Cortex of kidney (tissue), 1 donor: ENCODE measurements at places on chromosomes 5 and 9.

GRCh38 chr9:96150324-96151227, 151.4 kb downstream of the HSD17B3 start:
- DNase-seq, result no peak

DNA sequence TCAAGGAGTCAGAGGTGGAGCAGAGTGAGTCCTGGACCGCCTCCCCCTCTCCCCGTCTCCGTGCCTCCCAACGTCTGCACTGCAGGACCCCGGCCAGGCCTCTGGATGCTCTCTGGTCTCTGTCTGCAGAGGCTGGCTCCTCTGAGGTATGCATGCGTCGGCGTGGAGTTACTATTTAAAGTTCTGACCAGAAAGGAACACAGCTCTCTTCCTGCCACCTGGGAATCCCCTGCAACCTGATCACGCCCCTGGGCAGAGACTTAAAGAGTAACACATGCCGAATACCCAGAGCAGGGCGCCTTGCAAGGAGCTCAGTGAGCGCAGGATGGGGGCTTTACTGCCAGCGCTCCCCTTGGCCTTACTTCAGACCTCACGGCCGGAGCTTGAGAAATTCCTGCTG, 16.0 kb downstream of the ANXA6 start:
- DNase-seq, result no peak

DNA sequence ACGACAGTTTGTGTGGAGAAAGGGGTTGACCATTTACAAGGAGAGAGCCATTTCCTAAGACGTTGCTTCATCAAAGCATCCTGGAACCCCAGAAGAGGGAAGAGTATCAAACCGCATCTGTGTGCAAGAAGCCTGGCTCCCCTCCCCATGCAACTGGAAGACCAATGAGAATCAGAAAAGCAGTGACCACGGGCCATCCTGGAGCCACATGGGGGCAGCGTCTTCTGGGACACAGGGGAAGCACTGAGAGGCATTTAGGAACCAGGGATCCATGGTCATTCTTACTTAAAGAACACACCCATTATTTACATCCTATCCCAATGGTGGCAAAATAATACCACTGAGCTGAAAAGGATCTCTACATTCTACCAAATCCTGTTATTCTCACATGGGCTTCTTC, 29.3 kb downstream of the SEMA5A start:
- DNase-seq, result no peak

DNA sequence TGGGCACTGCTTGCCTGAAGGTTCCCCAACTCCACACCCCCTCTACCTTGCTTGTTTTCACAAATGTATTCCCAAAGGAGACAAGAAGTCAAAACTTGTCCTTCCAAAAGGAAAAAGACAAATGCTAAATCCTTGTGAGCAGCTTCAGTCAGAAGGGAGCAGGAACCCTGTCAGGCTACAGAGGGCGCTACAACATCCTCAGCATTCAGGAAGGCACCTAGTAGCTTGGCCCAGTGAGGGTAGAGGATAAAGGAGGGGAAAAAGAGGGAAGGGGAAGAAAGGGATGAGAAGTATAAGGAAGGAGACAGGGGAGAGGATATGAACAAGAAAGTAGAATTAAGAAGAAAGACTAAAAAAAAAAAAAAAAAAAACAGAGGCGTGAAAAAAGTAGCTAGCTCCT, 97.5 kb downstream of the MLLT3 start:
- DNase-seq, result no peak

DNA sequence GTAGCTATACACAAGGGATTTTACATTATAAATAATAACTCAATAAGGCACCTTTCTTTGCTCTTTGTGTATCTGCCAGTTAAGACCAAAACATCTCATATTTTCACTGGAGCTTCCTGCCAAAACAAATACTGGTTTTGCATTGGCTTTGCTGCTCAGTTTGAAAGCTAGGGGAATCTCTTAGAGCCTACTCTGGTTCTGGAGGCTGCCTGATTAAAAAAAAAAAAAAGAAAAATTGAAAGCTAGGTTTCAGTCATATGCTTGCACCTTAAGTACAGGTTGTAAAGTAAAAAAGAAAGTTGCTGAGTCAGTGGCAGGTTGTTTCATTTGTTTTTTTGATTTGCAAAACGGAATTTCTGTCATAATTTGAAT, 2.3 kb downstream of the DENND4C start:
- DNase-seq, result no peak

DNA sequence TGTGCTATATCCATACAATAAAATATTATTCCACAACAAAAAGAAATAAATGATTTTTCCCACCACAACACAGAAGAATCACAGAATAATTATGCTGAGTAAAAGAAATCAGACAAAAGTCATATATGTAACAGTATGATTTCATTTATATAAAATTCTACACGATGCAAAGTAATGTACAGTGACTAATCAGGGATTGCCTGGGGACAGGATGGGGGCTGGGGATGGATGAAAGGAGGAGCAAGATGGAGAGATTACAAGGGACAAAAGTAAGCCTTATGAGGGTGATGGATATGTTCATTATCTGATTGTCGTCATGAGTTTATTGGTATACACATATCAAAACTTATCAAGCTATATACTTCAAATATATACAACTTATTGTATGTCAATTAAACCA, 154.0 kb downstream of the FBN2 start:
- DNase-seq, result no peak

GRCh38 chr5:102718819-102719218, 36.3 kb upstream of the PAM start:
- no peak for DNase-seq

- no peak for DNase-seq
Measured at GRCh38 chr9:90961375-90961774, 159.8 kb downstream of the SYK start.

DNA sequence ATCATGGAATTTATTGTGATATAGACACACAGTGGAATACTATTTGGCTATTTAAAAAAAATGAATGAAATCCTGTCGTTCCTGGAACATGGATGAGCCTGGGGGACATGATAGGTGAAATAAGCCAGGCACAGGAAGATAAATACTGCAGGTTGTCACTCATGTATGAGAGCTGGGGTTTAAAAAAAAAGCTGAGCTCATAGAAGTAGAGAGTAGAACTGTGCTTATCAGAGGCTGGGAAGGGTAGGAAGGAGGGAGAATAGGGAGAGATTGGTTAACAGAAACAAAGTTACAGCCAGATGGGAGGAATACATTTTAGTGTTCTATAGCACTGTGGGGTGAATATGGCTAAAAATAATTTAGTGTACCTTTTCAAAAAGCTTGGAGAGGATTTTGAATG, 200.6 kb upstream of the NR4A3 start:
- no peak for DNase-seq

DNA sequence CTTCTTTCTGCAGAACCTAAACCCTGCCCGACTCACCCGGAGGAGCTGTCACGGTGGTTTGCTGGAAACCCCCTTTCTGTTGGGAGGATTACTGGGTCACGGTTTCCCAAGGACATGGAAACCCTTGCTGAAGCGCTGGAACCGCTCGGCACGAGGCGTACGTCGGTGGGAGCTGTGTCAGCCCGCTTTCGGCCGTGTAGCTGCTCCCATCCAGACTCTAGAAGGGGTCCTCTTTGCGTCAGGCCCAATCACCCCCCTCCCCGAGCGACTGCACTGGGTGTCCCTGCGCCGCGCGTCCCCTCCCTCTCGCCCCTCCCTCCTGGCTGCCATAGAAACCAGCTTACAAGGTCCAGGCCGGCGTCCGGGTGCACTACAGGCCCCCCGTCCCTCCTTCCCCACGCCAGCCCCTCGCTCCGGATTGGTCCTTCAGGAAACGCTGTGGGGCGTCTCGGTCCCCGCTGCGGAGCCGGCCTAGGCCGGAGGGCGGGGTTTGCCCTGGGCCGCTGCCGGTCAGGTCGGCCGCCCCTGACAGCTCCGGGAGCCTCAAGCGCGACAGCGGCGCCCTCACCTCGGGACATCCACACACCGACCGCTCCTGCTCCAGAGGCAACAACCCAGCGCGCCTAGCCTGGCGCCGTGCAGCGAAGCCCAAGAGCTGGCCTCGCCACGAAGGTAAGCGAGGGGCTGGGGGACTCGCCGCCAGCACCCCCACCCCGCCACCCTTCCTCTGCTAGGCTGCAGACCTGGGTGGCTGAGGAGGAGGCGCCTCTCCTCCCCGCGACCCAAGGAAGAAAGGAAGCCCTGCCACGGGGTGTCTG, at the start of gene NIM1K:
Gene NIM1K, plus strand, starts transcription at position 486 of the 818 bp plus-strand sequence. CDS start 53,551 bp downstream, outside the sequence.
- DNase-seq, result no peak

DNA sequence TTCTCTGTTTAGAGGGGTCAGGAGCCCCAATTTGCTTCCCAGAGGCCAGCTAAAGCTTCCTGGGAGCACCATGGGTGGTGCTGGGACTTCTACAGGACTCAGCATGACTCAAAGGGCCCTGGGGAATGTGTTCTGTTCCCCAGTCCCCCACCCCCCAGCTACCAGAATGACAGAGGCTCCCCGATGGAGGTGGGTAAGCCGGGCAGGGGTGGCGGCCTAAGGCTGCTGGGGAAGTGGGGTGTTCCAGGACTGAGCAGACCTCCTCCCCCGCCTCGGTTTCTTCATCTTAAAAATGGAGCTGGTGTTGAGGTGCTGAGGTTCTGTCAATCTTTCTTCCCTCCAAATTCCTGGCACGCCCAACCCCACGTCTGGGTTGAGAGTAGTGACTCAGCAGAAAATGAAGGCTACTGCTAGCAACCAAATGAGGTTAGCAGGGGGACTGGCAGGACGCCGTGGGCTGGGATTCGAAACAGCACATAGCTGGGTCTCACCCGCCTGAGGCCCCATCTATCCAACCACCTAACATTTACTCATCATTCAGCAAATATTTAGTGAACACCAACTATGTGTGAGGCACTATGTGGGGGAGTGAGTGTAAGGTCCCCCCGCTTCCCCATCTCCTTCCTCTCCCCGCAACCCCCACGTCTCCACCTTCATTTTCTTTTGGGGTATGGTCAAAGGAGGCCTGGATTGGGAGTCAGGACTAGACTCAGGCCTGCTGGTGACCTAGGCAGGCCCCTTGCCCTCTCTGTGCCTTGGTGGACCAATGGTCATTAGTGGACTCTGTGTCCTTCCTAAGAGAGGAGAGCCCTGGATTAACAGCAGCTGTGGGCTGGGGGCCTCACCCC, 50.2 kb downstream of the C9orf50 start:
- no peak for DNase-seq

DNA sequence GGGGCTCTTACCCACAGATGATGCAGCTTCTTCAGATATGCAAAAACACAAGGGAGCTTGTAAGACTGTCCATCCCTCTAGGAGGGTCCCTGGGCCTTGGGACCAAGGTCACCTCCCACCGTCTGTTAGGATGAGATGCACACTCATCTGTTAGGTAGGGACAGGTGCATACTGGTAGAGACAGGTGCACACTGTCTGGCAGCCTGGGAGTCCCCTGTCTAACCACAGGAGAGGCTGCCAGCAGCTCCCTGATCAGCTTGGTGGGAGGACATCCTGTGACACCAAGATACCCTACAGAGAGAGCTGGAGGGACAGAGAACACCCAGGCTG, 13.2 kb downstream of the TSPAN17 start:
- no peak for DNase-seq

DNA sequence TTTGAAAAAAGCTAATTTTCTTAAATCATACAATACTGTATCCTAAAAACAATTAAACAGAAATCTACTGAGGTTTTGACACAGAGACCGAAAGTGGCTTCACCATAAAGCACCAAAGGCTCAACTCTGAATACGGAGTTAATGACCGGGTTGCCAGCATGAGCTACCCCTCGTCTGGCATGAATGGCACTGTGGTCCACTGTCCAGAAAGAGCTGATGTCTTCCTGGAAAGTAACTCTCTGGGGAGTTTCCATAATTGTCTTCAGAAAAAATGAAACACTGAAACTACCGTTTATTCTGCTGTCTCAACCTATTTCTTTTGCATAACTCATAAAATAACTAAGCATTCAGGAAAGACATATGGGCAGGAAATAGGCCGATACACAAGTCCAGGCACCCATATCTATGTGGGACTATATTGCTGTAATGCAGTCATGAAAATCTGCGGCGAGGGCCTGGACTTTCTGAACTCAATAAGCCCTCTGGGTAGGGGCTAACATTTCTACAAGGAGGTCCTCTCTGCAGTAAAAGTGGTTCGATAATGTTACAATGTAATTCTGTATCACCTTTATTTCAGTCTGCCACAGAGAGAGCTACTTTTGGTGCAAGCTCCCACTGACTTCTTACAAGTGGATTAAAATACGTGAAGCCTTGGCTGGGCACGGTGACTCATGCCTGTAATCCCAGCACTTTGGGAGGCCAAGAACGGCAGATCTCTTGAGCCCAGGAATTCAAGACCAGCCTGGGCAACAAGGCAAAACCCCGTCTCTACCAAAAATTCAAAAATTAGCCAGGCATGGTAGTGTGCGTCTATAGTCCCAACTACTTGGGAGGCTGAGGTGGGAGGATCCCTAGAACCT, 52.4 kb downstream of the ANKH start:
- no peak for DNase-seq

- DNase-seq, result no peak
Measured at GRCh38 chr5:92907938-92908606, 672.9 kb downstream of the NR2F1-AS1 start.

DNA sequence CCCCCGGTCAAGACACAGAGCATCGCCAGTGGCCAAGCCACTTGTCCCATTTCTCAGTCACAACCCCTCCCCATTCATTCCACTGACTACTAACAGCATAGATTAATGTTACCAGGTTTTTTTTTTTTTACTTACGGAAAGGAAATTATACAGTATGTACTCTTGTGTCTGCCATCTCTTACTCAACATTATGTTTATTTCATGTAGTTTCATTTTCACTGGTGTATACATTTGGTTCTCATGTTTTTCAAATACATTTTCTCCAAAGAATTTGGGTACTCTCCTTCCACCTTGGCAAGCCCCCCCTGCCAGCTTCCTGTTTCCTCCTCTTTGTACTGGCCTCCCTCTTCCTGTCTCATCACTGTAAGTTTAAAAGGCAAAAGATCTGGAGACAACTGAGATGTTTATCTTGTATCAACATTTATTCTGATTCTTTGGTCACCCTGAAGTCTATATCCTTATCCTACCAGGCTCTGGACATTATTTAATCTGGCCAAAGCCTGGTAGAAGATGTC, 207.3 kb downstream of the SAXO1 start:
- DNase-seq, result no peak

DNA sequence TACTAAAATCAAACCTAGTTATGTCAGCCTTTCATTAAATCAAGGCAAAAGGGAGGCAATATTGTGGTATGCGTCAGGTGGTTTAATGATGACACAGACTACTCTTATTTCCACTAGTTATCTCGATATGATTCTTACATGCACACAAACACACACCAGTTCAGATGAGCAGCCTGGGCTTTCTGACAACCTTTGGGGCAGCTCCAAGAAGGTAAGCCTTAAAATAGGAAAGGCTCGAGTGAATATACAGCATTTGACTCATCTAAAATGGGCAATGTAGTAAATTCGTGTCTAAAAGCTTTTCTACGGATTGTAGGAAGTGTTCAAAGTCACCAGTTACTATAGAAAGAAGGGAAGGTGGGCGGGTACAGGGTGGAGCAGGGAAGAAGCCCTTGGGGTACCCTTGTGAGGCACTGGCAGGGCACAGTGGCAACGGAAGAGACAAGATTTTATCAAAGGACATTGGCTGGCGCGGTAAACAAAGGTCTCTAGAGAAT, 1.9 kb downstream of the ANKH start:
- DNase-seq, result no peak

GRCh38 chr5:135367076-135367475, 32.0 kb downstream of the MACROH2A1 start:
- no peak for DNase-seq
